ENCODE measurements at places on chromosomes 5 and 9.

DNA sequence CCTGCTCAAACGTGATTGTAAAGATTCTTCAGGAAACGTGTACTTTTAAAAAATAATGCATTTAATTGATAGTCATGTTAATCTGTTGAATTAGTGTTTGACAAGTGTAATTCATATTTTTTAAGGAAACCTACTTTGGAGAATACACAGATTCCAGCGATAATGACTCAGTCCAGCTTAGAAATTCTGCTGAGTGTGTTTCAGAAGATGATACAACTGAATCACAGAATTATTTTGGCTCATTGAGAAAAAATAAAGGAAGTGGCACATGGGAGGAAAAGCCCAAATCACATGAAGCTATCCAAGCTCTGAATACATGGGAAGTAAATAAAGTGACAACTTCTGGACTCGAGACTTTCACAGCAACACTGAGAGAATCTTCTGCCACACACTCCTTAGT is 37.8 kb downstream of the ICE1 start:
- no peak for DNase-seq

- no peak for DNase-seq
These were observed 633.6 kb upstream of the FTMT start for GRCh38 chr5:121218086-121218485.

DNA sequence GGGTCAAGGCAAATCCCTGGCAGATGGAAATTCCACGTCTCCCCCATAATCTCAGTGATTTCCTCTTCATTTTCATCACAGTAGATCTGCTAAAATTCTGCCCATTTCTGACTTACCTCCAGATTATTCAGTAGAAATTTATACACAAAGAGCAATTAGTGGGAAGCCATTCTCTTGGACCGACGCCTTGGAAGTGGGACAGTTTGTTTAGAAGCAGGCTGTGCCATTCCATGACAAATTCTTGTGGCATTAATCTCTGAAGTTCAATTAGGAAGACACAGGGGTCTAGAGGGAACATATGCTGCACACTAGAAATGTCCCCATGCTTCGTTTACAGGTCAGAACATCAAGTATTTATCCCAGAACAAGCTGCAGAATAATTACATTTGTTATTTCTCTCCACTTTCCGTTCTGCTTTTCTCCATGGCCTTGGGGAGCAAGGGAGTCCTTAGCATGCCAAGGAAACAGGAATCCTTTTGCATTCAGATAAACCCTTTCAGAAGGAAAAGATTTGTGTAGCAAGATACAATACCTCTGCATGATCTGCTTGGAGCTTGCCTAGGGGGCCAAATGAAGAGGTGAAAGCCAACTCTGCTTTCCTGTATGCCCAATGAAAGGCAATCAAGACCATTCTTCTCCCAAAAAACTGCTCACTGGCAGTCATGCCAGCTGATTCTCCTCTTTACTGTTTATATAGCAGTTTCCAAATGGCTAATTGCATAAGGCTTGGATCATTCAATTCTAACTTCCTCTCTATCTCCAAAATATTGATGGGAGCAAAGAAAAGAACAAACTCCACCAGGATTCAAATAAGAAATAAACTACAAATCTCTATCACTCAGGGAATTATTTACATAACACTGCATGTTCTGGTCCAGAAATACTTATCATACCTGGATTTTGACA is 2.5 kb upstream of the PRKACG start:
- no peak for DNase-seq

- DNase-seq = no peak
These were observed 132.3 kb upstream of the ELL2 start for GRCh38 chr5:96093890-96094381.

GRCh38 chr5:84085387-84086041 is 299.2 kb downstream of the EDIL3 start:
- DNase-seq = no peak

GRCh38 chr9:79665369-79665768 is 93.6 kb downstream of the TLE4 start:
- no peak for DNase-seq

DNA sequence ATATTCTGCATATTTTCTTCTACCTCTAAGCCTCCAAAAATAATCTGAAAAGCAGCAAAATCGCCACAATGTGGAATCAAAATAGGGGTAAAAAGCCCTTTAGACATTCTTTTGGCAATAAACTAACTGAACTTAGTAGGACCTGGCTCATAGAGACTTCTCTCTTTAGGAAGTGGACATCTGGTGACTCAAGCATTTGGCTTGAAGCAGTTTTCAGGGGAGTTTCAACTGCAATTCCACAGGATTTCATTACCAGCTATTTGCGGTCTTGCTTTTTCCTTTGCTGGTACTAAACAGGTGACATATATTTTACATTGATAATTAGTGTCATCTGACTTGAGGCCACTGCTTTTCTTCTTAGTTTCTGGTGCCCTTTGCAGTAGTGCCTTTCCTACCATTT is 173.2 kb upstream of the FBN2 start:
- no peak for DNase-seq

- no peak for DNase-seq
These were observed 111.1 kb downstream of the PSD2 start for GRCh38 chr5:139906661-139907060.

DNA sequence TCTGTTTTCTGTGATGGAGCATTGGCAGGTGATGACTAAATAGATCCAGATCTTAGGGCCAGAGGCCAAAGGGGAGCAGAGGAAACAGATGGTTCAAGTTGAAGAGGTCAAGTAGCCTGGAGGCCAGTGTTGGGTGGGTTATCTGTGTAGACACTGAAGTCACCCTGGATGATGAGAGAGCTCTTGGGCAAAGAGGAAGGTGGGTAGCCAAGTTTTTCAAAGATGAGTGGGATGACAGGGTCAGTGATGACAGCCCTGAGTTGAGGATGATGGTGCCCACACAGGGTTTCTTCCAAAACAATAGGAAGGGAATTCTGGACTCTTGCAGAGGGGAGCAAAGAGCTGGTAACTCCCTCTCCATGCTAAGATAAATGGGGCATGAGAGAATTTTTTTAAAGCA is 76.6 kb downstream of the CD180 start:
- no peak for DNase-seq

- DNase-seq = no peak
These were observed 91.8 kb downstream of the PDE8B start for GRCh38 chr5:77302247-77302646.

DNA sequence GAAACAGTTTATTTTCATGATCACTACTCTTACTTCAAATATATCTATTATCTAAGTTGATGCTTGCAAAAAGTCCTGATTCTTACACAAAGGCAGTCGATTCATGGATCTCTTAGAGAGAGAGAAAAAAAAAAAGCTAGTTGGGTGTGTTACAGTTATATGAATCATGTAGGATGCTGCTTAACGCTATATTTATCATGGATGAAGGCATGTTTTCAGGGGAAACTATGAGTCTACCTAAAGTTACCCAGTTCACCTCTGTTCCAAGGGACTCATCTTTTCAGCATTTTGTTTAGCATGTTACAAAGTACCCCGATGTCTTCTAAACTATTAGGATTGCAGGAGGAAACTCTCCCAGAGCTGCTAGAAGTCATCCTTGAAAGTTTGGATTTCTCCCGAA is 13.5 kb downstream of the TMC1 start:
- no peak for DNase-seq

- DNase-seq = no peak
These were observed 12.8 kb downstream of the PDLIM4 start for GRCh38 chr5:132270335-132270665.

GRCh38 chr9:117826837-117827236 is 122.6 kb downstream of the TLR4 start:
- no peak for DNase-seq

Data from CD4-positive, alpha-beta T cell treated with Interleukin-2 at 100 ng/mL for 4 hours (primary cell).